ENCODE measurements at places on chromosomes 1 and 21.
A peak's percentile ranks its signal among the peaks of the same experiment; 100 is the strongest.

- no peak for DNase-seq
Measured at GRCh38 chr21:15719976-15720375, 9.8 kb upstream of the USP25 start.

- peak; percentile 60 for DNase-seq
Measured at GRCh38 chr21:35206141-35207125, 157.3 kb upstream of the RUNX1 start.

- no peak for DNase-seq
Measured at GRCh38 chr1:210587566-210587965, 258.9 kb downstream of the HHAT start.

- DNase-seq = no peak
Measured at GRCh38 chr1:218475699-218476098, 130.6 kb downstream of the TGFB2 start.

DNA sequence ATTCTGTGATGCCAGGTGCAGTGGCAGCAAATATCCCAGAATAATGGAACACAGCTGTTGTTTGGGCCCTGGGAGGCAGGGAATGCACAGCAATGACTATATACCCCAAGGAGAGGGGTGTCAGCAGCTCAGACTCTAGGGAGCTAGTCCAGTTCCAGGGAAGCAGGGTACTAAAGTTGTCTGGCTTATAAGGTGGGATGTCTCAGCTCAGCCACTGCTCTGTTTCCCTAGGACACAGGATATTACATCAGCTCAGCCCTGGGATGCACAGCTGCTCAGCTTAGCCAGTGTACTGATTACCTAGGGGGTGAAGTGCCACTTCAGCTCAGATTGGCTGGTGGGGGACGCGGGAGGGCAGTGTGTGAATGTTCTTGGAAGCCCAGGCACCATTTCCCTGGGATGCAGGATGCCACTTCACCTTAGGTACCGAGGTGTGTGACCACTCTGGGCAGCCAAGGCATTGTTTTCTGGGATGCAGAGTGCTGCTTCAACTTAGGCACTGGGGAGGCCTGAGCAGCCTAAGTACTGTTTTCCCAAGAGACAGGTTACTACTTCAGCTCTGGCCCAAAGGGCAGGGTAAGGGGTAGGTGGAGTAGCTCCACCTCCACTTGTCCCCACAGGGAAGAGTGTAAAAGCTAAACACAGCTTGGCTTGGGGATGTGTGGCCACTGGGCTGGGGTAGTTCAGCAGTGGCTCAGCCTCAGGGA lies 59.4 kb downstream of the DIPK1A start:
- DNase-seq = peak; percentile 83

- no peak for DNase-seq
Measured at GRCh38 chr1:61225478-61225877, 143.1 kb downstream of the NFIA start.

DNA sequence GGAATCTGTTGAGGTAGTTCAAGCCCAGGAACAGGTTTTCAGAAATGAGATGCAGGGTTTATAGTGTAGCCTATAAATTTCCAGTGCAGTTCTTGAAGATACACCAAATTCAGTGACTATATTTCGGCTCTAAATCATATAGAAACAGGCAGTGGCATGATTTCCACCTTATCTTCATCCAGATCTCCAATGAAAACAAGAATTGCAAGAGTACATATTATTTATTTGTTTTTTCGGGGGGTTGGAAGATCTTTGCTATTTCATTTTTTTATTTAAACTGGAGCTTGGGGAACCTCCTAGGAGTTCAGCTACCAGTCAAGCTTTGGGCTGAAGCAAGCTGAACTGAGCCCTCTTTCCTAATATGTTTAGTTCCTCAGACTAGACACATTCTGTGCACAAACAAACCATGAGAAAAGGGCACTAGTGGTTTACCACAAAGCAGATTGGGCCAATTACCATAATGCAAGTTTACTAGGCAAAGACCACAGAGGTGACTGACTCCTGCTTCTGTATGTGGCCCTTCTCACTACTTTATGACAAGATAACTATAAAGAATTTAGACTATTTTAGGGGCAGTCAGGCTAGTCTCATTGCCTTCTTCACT lies 68.5 kb downstream of the RGS2 start:
- no peak for DNase-seq

DNA sequence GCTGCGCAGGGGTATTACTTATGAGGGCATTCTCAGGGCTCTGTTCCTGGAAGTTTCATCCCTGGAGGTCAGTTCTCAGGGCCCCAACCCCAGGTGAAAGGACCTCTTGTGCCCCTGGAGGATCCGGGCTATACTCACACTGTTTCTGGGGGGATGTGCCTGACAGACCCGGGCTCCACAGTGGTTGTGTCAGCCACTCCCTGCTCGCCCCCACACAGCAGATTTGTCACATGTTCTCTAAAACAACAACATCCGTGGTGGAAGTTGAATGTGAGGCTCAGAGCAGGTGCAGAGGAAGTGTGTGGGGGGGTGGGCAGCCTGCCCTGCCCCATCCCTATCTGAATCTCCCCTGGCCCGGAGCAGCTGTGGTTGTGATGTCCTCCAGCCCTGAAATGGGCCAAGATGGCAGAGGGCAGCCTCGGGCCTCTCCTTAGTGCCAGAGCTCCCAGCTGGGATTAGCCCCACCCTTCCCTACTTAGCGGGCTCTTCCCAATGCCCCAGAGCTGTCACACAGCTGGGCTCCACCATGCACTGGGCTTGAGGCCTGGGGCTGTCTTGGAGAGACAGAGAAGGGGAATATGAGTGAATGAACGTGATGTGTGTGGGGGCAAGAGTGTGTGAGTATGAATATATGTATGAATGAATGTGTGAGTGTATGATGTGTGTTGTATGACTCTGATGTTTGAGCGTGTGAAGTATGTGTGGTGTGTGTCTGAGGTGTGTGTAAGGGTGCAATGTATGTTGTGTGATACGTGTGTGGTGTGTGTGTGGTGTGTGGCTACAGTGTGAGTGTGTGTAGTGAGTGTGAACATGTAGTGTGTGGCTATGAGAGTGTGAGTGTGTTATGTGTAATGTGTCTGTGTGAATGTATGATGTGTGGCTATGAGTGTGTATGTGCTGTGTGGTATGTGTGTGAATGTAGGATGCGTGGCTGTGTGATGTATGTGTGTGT lies 1.5 kb upstream of the FCMR start:
- no peak for DNase-seq

DNA sequence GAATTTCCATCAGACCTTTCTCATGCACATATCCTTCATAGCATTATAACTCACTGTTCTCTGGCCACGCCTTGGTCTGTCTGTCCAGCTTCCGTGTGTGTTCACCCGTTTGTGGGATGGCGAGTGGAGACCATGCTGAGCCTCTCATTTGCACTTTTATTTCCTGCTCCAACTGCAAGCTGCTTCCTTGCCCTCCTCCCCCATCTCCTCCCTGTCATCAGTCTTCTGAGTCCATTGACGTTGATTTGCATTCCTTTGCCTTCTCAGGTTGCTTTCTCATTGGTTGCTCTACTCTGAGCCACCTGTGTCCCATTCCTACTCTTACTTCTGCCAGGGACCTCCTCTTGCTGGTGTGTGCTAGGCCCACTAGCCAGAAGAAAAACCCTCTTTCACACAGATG lies 146.4 kb downstream of the NOS1AP start:
- DNase-seq = no peak

GRCh38 chr1:91011726-91012125 lies 10.1 kb downstream of the ZNF644 start:
- peak; percentile 69 for DNase-seq

- no peak for DNase-seq
Measured at GRCh38 chr1:197448121-197448779, 180.2 kb downstream of the CRB1 start.

GRCh38 chr1:209510063-209510462 lies 73.5 kb upstream of the CAMK1G start:
- no peak for DNase-seq

DNA sequence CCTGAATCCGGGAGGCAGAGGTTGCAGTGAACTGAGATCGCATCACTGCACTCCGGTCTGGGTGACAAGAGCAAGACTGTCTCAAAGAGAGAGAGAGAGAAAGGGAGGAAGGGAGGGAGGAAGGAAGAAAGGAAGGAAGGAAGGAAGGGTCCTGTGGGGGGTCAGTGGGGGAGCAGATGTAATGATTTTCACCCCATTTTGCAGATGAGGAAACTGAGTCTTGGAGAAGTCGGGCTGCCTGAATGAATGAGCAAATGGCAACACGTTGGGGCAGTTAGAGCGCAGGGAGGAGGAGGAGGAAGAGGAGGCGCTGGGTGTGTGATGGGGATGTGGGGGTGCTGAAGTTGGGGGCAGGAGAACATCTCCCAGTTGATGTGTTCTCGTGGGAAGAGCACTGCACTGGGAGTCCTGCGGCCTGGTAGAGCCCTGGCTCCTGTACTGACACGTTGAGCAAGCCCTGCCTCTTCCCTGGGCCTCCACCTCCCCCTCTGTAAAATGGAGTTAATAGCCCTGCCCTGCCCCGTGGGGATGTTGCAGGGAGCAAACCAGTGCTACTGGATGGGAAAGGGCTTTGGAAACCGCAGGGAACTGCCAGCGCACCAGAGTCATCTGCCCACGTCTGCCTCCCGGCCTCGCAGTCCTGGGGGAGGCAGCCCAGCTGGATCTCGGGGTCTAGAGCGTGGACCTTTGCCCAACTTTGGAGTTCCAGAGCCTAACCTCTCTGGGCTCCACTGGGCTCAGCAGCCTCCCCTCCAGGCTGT lies 103.2 kb upstream of the CASZ1 start:
- no peak for DNase-seq

DNA sequence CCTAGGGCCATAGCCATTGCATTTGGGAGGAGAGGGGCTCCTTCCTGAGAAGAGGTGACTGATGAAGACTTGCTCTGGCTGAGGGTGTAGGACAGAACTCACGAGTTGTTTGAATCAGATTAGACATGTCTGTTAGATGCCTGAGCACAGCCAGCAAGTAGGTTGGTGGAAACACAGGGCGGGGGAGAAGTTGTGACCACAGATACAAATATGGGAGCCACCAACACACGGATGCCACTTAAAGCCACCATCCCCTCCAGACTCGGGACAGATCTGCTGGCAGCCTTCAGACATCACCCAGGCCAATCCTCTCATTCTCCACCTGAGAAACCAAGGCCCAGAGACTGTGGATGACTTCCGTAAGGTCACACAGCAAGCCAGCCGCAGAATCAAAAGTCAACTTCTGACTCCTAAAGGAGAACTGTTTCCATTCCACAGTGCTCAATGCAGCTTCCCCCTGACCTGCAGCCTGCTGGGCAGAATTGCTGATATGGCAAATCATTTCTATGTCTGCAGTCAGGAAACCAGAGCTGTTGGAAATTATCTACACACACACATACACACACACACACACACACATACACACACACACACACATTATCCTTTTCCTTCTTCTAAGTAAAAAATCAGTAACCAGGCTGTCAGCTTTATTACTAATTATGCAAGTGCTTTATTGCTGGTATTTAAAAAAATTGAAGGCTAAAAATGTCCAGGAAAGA lies 176.4 kb upstream of the KLHDC7A start:
- DNase-seq = no peak

DNA sequence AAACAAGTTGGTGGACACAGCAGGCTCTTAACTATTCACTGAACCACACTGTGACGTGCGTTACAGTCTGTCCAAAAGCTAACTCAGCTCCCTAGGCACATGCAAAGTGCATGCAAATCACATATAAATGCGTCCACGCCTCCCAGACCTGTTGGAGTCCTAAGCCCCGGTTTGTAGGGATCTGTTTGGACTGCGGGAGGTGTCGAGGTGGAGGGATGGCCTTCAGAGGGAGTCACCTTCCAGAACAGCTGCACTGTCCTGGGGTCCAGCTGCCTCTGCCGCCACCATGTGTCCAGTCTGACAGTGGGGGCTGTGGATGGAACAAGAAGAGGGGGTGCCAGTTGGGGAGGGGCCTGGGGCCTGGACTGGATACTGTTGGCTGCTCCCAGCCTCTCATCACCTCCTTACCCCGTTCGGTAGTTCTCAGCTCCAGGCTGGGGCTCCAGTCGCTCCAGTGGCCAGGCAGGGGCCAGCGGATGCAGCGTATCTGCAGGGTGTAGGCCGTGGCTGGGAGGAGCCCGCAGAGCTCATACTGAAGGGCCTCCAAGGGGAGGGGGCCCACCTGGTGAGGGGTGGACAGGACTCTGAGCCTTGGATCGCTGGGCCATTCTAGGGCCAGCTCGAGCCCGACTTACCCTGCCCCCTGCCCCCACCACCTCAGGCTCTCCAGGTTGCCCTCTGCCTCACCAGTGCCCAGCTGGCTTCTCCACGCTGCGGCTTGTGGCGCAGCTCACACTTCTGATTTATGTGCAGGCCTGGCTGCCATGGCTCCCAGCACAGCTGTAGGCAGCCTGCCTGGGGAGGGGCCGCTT lies 7.9 kb upstream of the MRPS15 start:
- DNase-seq = no peak

DNA sequence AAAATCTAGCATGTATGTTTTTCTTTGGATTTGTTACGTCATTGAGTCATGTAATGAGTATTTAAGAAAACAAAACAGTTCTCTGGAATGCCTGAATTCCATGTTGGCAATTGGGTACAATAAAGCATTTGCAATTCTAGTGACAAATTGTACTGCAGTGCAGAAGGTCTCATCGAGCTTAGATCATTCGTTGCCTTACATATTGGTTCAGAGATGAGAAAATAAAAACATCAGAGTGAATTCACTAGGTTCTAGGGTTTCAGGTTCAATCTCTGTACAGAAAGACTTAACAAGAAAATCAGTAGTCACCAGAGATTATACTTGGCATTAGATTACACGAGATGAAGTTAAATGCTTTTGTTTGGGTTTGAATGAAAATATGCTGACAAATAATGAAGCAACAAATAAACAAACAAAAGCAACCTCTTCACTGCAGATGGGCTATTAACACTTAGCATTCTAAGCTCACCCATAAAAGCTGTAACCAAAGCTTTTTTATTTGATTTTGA lies 124.7 kb downstream of the RYR2 start:
- no peak for DNase-seq

- DNase-seq = no peak
Measured at GRCh38 chr1:29936031-29936544, 699.8 kb downstream of the PTPRU start.

- no peak for DNase-seq
Measured at GRCh38 chr21:34219334-34220060, 144.3 kb upstream of the KCNE2 start.

DNA sequence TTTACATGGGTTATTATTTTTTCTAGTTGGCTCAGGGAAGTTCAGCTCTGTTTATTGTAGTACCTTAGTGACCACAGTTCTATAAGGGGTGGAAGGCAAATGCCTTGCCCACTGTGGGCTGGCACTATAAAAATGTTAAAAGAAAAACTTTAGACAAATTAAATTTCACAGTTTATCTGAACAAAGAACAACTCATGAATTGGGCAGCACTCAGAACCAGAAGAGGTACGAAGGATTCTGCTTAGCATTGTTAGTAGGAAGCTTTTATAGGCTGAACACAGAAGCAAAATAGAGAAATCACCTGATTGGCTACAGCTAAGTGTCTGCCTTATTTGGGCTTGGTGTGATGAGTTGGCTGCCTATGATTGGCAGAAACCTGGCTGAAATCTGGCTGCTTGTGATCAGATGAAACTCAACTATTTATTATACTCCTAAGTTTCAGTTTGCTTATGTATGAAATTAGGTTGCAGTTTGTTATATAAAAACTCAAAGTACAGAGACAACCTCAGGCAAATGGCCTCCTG lies 35.8 kb upstream of the SLC35D1 start:
- DNase-seq = no peak
